ENCODE measurements at places on chromosomes 1 and 21. TPM values are rescaled to one million over a fixed set of nuclear protein-coding genes. Genes with fewer than 3 reads are reported as not detected.

Gene RBP7
- total RNA-seq, result not detected

Gene CFAP107
- not detected for total RNA-seq

Gene KRTAP8-1
- total RNA-seq, result not detected

Gene RGS13
- not detected for total RNA-seq

Gene TTC22
- not detected for total RNA-seq

Gene SESN2
- total RNA-seq, result 92.8 TPM

Gene GCSAML
- under 0.01 TPM for total RNA-seq

Gene MMP23B
- total RNA-seq, result 12.9 TPM

Gene KRTAP11-1
- not detected for total RNA-seq

Gene DDR2
- total RNA-seq, result 190 TPM

Gene XKR8
- 13.0 TPM for total RNA-seq

Gene S100A2
- 2.1 TPM for total RNA-seq

Gene MFN2
- 72.4 TPM for total RNA-seq

Gene SLC19A2
- total RNA-seq, result 11.6 TPM

Gene ERICH3
- total RNA-seq, result not detected

Gene KIF26B
- 45.3 TPM for total RNA-seq

Gene NEXN
- 10.2 TPM for total RNA-seq

Gene RPTN
- total RNA-seq, result not detected

Gene SLC2A5
- 2.6 TPM for total RNA-seq

Gene NEK2
- 36.2 TPM for total RNA-seq

Gene SLC44A3
- total RNA-seq, result 0.29 TPM

Gene F5
- not detected for total RNA-seq

Gene AHCYL1
- 67.3 TPM for total RNA-seq

Gene LCE6A
- not detected for total RNA-seq

Gene SLC66A1
- total RNA-seq, result 53.4 TPM

Gene PLPPR4
- under 0.01 TPM for total RNA-seq

Gene CLIC6
- total RNA-seq, result not detected

Gene NPHP4
- 8.3 TPM for total RNA-seq

Gene FAM131C
- not detected for total RNA-seq

Gene ZNF672
- 24.8 TPM for total RNA-seq

Gene ACOT11
- 1.5 TPM for total RNA-seq

Gene C1orf141
- total RNA-seq, result not detected

Gene RAP1GAP
- total RNA-seq, result not detected

Gene AIRE
- not detected for total RNA-seq

Gene FCRL1
- total RNA-seq, result not detected

Gene TDRD5
- total RNA-seq, result not detected

Gene CIART
- total RNA-seq, result 3.4 TPM

Gene HMGN2
- total RNA-seq, result 183 TPM

Gene TBX15
- total RNA-seq, result under 0.01 TPM

Gene C1orf50
- total RNA-seq, result 3.3 TPM

Gene SUCO
- 57.3 TPM for total RNA-seq

Gene FHAD1
- not detected for total RNA-seq

Gene B3GALT2
- under 0.01 TPM for total RNA-seq

Gene MYBPH
- 0.88 TPM for total RNA-seq

Gene CHIA
- not detected for total RNA-seq

Gene PDC
- total RNA-seq, result 0.29 TPM

Gene TNFSF18
- total RNA-seq, result 6.3 TPM

Gene SPATA21
- not detected for total RNA-seq

Gene MEF2D
- 29.8 TPM for total RNA-seq

Gene OR2T10
- total RNA-seq, result under 0.01 TPM

Gene OTUD3
- 7.7 TPM for total RNA-seq

Gene ZMYND12
- total RNA-seq, result 0.14 TPM

Gene UBQLN4
- 18.4 TPM for total RNA-seq

Gene TOR1AIP2
- 93.2 TPM for total RNA-seq

Gene HSPA6
- 0.88 TPM for total RNA-seq
